ENCODE measurements at places on chromosomes 12 and 14.

DNA sequence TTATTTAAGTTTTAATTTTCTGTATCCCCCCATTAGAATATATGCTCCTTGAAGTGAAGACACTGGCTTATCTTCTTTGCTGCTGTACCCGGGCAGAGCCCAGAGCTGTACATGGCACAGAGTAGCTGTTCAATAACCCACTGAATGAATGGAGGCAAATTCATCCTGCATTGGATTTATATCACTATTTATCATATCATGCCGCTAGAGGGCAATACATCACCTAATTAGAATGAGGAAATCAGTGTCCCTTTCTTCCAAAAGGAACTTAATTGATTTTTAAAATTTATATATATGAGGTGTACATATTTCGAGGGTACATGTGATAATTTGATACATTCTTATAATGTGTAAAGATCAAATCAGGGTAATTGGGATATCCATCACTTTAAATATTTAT is 89.2 kb upstream of the TMEM260 start:
- DNase-seq = no peak

- DNase-seq = no peak
These were observed 850 bp upstream of the ZNF385A start for GRCh38 chr12:54385251-54385914.

DNA sequence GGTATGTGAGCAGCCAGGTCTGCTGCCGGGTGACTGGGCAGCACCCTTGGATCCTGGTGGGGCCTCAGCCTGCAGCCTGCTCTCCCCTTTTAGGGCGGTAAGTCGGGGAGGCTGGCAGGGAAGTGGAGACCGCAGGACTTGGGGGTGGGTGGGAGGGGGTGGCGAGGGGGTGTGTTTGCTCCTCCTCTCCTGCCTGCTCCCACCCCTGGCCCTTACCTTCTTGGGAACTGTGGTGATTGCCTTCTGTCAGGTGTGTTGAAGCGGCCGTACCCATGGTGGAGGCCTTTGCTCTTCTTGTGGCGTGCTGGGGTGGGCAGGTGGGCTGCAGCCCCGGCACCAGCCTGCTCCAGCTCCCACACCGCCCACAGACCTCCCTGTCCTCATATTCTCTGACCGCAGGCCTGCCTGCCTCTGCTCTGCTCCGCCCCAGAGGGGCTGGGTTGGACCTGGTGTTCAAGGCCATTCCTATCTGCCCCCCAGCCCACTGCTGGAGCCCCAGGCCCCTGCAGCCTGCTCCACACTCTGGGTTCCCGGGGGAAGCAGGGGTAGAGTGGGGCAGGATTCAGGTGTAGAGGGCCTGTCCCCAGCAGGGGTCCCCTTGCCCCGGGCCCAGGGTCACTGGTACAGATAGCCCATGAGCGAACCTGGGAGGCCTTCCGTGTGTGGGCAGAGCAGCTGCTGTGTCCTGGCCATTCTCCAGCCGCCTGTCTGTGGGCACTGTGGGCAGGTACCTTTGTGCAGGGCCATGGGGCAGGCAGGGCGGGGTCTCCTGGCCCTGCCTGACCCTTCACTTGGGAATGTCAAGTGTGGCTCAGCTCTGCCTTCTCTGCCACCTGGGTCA is 5.2 kb downstream of the TEDC1 start:
- DNase-seq = no peak

GRCh38 chr12:127501916-127502315 is 765.1 kb upstream of the TMEM132C start:
- no peak for DNase-seq

DNA sequence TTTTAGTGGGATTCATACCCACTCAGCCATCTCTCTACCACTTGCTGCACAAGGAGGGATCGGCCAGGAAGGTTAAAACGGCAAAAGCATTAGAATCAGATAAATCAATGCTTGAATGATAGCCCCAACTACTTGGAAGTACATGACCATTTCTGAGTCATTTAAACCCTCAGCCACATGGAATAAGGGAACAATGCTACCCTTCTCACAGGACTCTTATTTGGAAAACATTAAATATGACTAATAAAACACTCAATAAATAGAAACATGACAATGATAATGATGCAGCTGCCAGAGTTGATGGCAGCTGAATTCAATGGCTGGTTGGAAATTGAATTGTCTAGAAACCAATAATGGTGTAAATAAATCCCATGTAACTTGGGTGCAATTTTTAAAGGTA is 165.4 kb downstream of the FLRT2 start:
- no peak for DNase-seq

DNA sequence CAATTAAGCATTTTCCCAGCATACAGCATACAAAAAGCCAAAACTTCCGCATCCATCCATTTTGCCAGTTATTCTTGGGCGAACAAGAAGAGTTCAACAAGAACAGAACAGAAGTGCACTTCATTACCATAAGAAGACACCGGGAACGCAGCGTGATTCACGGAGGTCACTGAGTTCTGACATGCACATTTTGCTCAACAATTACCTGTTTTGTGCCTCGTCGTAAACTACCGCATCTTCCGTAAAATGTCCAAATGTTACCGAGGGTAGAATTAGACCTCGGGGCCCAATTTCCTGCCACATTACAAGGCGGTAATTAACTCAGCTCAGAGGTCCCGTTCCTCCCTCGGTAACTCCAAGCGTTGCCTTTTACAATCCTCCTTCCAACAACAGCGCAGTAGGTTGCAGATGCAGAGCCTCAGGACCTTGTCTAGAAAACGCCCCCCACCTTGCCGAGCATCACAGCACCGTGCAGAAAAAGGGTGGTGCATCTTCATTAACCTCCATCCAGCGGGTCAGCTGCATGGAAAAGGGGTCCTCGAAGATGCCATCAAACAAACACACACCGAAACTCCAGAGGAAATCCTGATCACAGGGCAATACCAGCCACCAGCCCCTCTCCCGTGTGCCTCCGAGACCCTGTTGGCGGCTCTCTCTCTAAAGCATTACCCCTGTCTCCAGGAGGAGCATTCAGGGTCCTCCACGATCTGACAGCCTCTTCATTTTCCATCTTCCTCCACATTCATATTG is 125.2 kb downstream of the BCL11B start:
- no peak for DNase-seq

DNA sequence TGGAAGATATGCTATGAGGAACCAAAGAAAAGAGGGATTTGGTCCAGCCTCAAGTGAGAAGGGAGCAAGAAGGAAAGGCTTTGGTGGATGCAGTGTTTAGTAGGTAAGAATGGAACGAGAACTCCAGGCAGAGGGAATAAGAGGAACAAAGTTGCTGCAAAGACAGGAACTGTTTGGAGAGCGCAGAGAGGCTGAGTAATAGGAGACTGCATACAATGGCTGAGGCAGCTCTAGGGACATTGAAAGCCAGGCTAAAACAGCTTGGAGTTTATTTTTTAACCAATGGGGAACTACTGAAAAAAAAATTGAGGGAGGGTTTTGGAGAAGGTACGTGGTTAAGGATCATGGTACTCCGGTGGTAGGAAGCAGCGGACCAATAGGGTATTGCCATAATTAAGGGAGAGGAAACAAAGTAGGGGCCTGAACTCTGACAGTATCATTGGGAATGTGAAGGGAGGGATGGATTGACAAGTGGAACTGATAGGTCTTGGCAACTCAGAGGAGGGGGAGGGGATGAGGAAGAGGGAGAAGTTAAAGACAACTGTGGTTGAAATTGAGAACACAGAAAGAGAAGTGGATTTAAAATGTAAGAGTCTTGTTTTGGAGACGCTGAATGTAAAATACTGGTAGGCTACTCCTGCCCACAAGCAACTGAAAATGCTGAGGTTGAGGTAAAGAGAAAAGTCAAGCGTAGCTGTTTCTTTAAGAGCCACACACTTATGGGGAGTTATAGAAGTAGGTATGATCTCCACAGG is 4.8 kb downstream of the ASCL4 start:
- DNase-seq = no peak

GRCh38 chr14:75825147-75825592 is 156.6 kb downstream of the TGFB3 start:
- no peak for DNase-seq

- DNase-seq = no peak
These were observed 110.9 kb upstream of the MAP1LC3B2 start for GRCh38 chr12:116448165-116448739.

GRCh38 chr12:39070775-39071174 is 165.4 kb upstream of the CPNE8 start:
- DNase-seq = no peak

- no peak for DNase-seq
These were observed 132.7 kb upstream of the USP15 start for GRCh38 chr12:62127516-62127915.

GRCh38 chr12:108150436-108150835 is 21.3 kb downstream of the WSCD2 start:
- no peak for DNase-seq

GRCh38 chr12:41339784-41340183 is 151.7 kb downstream of the PDZRN4 start:
- no peak for DNase-seq

GRCh38 chr14:84579292-84579691 is 950.7 kb upstream of the FLRT2 start:
- DNase-seq = no peak

DNA sequence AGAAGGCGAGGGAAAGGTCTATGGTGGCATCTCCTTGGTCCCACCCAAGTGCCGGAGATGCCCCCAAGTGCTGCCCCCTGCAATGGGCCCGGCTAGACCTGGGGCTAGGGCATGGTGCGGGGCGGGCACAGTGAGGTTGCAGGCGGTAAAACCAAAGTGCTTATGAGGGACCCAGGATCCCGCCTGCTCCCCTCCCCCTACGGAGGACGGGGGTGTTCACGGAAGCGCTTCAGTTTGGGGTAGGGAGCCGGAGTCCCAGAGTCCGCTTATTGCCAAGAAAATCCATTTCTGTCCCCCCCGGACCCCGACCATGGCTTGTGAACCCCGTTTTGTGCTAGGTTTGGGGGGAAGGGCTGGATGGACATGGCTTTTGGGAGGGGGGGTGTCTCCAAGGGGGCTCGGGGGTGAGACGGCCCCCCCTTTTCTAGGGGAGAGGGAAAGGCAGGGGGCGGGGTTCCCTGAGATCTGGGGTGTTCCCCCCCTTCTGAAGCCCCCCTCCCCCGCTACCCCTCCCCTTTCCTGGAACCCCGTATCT is 5.4 kb upstream of the GPR84 start:
- DNase-seq = no peak

GRCh38 chr12:91591639-91591987 is 409.0 kb upstream of the DCN start:
- no peak for DNase-seq

DNA sequence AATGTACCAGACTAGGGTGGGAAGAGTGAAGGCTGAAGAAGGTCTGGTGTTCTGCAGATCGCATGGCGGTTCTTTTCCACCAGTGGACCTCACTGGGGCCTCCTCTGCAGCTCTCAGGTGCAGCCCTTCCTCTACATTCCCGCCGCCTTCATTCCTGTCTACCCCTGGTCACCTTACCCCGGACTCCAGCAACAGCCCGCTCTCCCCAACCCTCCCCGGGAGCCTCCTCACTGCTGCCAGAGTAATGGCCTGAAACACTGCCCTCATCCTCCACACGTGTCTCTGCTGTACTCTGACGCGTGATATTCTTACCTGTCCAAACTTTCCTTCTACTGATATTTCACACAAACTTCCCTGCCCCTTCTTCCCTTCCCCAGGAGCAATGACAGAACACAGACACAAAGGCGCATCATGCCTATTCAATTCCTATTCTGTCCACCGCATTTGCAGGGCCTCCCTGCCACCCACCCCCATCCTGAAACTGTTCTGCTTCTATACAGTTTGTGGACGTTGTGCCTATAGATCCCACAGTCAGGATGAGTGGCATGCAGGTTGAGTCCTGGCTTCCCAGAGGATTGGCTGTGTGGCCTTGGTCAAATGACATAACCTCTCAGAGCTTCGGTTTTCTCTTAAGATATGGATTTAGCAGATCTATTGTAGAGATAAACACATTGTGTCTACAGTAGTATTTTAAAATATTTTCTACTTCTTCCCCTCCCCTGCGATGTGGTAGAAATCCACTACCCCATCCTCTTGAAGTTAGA is 1.7 kb upstream of the NUAK1 start:
- DNase-seq = no peak

DNA sequence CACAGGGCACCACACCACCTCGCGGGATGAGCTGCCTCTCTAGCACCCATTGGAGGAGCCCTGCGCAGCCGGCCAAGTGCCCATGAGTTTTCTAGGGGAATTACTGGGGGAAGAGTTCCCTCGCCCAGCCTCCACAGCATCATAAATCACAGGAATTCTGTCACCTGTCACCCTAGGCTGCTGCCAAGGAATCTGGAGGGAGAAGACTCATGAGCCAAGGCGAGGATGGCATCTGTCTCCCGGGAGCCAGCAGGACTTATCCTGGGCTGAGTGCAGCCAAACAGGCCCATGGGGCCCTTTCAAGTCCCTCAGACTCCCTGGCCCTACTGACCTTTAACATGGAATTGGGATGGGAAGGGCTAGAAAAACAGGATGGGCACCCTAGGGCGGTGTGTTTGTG is 7.8 kb upstream of the OTUB2 start:
- no peak for DNase-seq

- no peak for DNase-seq
These were observed 234.9 kb upstream of the CAND1 start for GRCh38 chr12:67034110-67034879.

- no peak for DNase-seq
These were observed 365.6 kb downstream of the DPF3 start for GRCh38 chr14:72528059-72528862.

- no peak for DNase-seq
These were observed 241.8 kb upstream of the RGS6 start for GRCh38 chr14:71690478-71690877.

DNA sequence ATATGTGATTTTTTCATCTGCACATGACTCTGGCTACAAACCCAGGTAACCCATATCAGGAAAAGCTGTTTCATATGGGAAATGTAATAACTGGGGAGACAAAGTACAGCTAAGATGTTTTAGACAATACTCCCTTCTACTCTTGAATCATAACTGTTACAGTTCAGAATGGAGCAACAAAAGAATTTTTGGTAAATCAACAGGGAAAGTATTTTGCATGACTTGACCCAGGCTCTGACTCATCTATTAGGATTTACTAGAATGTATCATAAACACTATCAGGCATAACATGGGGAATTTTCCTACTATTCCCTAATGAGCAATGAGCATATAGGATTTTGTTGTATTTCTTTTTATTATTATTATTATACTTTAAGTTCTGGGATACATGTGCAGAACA is 553.0 kb downstream of the SLC16A7 start:
- no peak for DNase-seq

- DNase-seq = no peak
These were observed 287.8 kb downstream of the BCL11B start for GRCh38 chr14:98984027-98984718.

- DNase-seq = no peak
These were observed 15.0 kb upstream of the CACNA2D4 start for GRCh38 chr12:1933342-1934051.

DNA sequence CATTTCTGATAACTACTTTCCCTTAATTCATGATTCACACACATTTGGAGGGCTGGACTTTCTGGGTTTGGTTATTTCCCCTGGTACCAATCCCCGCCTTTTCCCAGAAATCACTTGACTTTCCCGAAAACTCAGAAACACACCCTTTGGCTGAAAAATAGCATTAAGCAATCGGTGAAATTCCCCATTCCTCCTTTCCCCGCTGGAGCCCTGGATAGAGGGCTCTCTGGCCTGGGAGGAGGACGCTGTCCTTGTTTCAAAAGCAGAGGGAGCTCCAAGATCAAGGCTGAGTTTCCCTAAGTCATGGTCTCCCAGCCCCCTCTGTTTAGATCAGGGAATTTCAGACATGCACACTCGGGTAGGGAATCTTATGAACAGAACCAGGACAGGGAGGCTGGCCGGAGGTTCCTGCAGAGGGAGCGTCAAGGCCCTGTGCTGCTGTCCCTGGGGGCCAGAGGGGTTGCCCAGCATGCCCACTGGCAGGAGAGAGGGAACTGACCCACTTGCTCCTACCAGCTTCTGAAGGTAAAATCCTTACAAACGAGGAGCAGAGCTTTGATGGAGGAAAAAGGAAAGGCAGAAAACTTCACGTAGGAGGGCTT is at the start of gene C1S:
Gene C1S (plus strand): TSS at position 366 of the 602 bp plus-strand sequence. CDS start 1,195 bp downstream, outside the sequence.
- no peak for DNase-seq
